ENCODE measurements at places on chromosomes 6 and 20.

DNA sequence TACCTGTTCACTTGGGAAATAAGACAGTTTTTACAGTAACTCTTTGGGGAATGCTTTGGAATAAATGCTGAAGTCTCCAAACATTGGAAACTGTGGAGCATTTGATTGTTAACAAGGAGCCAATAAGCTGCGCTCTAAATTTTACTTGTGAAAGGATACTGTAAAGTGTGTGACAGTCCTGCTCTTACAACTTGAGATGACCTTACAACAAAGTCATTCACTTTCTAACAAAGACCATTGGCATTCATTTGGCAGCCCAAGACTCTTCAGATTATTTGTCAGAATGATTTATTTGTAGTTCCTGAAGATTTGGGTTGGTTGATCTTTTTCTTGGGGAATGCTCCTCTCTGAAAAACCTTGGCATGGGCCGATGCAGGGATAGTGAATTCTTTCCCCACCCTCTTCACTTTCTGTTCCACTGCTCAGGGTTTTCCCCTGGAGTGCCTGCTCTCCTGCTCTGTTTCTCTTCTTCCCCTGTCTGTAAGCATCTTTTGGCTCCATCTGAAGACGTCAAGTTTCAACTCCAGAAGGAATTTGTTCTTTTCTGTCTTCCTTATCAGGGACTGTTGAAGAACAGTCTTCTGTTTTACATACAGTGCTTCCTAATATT lies 116.4 kb downstream of the AKAP7 start:
- H3K27ac ChIP-seq, result peak overlapping the region; percentile 20
- H3K36me3 ChIP-seq, result no peaks in the 10 kb centered on the region
- H3K4me3 ChIP-seq, result no peak overlapping the region
- peaks cover 35% of the 10 kb centered on the region for H3K4me1 ChIP-seq

- peaks cover 12% of the 10 kb centered on the region for H3K4me1 ChIP-seq
- H3K27me3 ChIP-seq, result no peaks in the 10 kb centered on the region
- H3K36me3 ChIP-seq, result peaks cover 15% of the 10 kb centered on the region
- H3K4me3 ChIP-seq, result no peak overlapping the region
These were observed 797 bp upstream of the GNRH2 start for GRCh38 chr20:3042625-3043024.

- H3K27me3 ChIP-seq, result no peaks in the 10 kb centered on the region
- H3K27ac ChIP-seq, result no peak overlapping the region
- H3K36me3 ChIP-seq, result peaks cover 20% of the 10 kb centered on the region
- H3K4me1 ChIP-seq, result peaks cover 5% of the 10 kb centered on the region
- no peak overlapping the region for H3K4me3 ChIP-seq
- DNase-seq, result no peak
These were observed 114.1 kb downstream of the SCAF8 start for GRCh38 chr6:154847318-154847717.

DNA sequence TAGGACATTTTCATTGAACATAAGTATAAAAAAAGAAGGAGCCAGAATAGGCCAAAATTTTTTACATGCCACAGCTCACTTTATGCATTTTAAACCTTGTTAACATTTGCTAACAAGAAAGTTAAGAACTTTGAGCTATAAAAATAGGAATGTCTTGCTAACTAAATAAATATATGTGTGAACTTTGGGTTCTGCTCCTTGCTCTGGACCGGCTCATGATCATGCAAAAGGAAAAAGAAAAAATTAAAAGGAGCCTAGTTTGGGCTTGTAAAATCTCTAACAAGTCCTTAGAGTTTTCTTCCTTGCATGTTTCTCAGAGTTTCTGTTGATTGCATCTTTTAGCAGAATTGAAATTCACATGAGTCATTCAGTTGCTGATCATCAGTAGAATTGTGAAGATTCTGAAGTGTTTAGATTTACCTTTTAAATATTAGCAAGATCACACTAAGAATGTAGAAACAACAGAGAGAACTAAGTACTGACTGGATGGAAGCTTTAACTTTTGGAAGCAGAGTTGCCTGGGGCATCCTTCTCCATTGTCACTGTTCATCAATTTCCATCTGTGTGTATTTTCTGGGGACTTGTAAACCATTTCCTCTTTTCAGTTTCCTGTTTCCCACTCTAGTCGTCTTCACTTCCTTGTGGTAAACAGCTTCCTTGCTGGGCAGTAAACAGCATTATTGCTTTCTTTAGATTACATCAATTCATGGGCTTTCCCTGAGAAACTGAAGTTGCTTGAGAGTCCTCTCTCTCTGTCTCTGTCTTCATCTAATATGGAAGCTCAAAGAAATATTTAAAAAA lies 458.4 kb upstream of the BTBD3 start:
- no peak overlapping the region for H3K27ac ChIP-seq
- H3K4me3 ChIP-seq, result no peak overlapping the region
- H3K36me3 ChIP-seq, result no peaks in the 10 kb centered on the region
- no peak for DNase-seq
- no peaks in the 10 kb centered on the region for H3K4me1 ChIP-seq

GRCh38 chr20:19609642-19610223 lies 148.3 kb upstream of the RIN2 start:
- DNase-seq, result no peak
- no peak overlapping the region for H3K4me3 ChIP-seq

- H3K27ac ChIP-seq, result no peak overlapping the region
- H3K36me3 ChIP-seq, result peaks cover 12% of the 10 kb centered on the region
- no peak for DNase-seq
- peaks cover 58% of the 10 kb centered on the region for H3K4me1 ChIP-seq
- H3K4me3 ChIP-seq, result no peak overlapping the region
These were observed 6.7 kb downstream of the PYGB start for GRCh38 chr20:25254571-25254970.

GRCh38 chr6:149109397-149110070 lies 208.0 kb upstream of the TAB2 start:
- peaks cover 35% of the 10 kb centered on the region for H3K4me1 ChIP-seq
- DNase-seq, result no peak
- no peaks in the 10 kb centered on the region for H3K27me3 ChIP-seq
- no peak overlapping the region for H3K27ac ChIP-seq
- no peak overlapping the region for H3K4me3 ChIP-seq
- peaks cover 2% of the 10 kb centered on the region for H3K36me3 ChIP-seq
